Activated CD4-positive, alpha-beta T cell treated with anti-CD3 and anti-CD28 coated beads for 24 hours (primary cell): ENCODE measurements at places on chromosomes 11 and 22.

GRCh38 chr11:47220401-47220821, 5.6 kb downstream of the DDB2 start:
- no peak for DNase-seq

GRCh38 chr11:83773950-83774880, 488.0 kb upstream of the CCDC90B start:
- no peak for DNase-seq

GRCh38 chr11:112790286-112790685, 170.9 kb upstream of the NCAM1 start:
- DNase-seq, result no peak

GRCh38 chr11:69509381-69509780, 27.9 kb downstream of the LINC01488 start:
- DNase-seq, result no peak

- no peak for DNase-seq
Observed at GRCh38 chr22:35299217-35299672, 449 bp upstream of the TOM1 start.

DNA sequence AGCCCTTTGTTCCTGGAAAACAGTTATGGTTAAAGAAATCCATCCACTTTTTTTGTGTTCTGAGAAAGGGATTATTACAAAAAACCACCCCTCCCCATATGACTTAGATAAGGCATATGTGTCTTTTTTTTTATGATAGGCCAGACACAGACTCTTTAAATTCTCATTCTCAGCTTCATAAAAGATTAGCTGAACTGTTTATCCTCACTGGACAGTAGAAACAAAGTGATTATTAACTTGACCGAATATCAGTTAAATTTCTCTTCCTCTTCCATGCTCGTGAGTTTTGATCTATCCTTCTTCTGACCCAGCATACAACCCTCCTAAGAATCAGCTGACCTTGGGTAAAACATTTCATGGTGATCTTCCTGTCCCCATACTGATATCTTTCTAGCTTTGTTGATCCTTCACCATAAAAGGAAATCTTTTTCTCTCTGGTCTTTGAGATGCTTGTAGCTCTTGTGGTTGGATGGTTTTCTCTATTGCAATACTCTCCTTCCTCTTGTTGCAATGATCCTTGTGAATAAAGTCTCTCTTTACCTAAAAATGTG, 26.2 kb downstream of the OR2AG2 start:
- no peak for DNase-seq

DNA sequence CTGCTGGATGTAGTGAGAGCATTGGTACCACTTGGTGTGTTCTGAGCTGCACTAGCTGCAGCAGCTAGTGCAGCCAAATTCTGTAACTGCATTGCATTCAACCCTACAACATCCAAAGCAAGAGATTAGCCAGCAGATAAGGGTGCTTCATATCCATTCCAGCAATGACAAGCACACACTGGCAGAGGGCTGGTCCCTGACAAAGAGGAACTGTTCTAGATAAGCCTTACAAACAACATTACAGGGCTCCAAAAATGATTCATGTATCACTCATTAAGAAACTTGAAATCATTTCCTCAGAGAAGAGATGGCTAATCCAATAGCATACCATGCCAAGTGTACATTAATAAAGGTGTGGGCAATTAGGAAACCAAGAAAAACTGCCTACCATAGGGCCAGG, 28.4 kb upstream of the RAPSN start:
- DNase-seq, result no peak

DNA sequence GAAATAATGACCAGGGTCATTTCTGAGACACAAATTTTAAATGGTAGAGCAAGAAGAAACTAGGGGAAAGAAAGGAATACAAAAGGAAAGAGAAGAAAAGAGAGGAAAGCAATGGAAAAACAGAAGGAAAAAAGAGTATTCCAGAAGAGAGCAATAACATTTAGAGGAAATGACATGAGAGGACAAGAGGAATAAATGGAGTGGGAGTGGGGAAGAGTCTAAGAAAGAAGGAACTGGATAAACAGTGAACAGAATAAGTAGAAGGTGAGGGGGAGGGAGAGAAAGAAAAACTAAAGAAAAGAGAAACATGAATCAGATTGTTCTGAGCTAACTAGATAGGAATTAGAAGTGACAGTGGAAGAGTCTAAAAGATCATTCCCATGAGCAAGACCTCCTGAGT, 28.4 kb downstream of the PRDM10 start:
- DNase-seq, result no peak

- DNase-seq, result no peak
Observed at GRCh38 chr22:44870021-44870420, 117.6 kb downstream of the ARHGAP8 start.

GRCh38 chr22:46752286-46752987, 10.0 kb upstream of the TBC1D22A start:
- no peak for DNase-seq

DNA sequence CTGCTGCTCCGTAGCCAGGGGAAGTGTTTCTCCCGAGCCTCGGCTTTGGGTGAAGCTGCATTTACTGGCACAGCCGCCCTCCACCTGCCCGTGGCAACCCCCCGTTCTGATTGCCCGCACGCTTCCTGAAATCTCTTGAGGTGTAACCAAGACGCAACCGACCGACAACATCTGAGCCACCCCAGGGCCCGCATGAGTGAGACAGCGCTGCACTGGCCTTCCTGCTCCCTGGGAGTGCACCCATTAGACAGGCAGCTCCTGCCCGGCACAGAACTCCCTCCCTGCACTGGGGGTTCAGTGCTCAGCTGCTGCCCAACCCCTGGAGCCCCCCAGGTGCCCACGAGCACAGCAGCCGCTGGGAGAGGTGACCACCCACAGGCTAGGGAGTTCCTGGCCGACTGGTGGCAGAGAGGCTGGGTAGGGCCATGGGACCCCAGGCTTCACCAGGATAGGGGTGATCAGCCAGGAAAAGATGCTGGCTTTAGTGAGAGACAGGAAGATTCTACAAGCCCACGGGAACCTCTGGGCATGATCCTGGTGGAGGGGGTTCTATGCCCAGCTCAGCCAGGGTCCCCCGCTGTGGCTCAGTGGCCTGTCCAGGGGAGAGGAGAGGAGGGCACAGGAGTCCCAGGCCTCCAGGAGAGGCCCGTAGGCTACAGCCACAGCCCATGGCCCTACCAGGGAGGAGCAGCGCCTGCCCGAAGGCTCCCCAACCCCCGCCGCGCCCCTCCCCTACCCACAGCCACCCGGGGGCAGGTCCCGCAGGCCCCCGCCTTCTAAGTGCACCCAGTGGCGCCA, 14.6 kb downstream of the PLXNB2 start:
- no peak for DNase-seq

DNA sequence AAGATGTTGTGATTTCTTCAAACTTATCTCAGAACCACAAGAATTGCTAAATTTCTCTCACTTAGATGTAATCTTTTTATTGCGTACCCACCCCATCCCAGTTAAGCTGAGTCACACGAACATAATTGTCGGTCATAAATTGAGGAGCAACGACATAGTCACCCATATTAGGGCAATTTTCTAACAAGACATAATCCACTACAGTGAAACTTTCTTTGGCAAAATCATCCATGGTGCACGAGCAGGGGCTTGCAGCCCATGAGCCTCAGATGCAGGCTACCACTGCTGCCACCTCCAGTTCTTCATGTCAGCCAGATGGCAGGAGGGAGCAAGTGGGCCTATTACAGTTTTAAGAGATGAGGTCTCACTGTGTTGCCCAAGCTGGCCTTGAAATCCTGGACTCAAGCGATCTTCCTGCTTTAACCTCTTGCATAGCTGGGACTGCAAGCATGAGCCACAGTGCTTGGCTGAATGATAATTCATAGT, 70.3 kb upstream of the GRK2 start:
- no peak for DNase-seq

GRCh38 chr22:45816776-45817175, 145.1 kb downstream of the ATXN10 start:
- no peak for DNase-seq

GRCh38 chr11:107180236-107180635, 162.0 kb upstream of the GUCY1A2 start:
- DNase-seq, result no peak

DNA sequence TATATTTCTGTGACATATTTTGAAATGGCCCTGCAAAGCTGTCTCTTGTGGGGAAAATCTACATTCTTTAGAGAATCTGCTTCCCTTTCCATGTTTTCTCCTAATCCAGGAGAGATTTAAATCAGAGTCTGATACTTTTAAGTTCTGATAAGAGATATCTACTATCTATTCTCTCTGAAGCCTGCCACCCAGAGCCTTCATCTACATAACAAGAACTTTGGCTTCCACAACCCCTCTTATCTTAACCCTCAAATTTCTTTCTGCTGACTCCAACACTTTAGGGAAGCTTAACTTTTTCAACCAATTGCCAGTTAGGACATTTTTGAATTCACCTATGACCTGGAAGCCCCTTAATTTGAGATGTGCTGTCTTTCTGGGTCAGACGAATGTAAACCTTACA, 965.2 kb downstream of the TBC1D22A start:
- DNase-seq, result no peak

DNA sequence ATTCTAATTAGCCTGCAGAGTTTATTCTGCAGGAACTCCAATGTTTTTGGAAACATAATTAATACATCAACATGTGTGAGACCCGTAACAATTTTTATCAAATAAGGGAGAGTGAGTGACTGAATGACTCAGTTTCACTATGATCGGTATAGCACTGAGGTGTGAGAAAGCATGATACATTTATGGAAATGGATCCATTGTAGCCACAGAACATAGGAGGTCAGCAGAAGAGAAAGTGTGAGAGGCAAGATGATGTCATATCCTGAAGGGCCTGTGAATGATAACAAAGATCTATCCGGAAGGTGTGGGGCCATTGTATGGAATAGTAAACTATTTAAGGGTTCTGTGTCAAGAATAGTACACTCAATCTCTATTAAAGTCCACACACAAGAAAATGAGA, 1406.1 kb upstream of the TENM4 start:
- no peak for DNase-seq

DNA sequence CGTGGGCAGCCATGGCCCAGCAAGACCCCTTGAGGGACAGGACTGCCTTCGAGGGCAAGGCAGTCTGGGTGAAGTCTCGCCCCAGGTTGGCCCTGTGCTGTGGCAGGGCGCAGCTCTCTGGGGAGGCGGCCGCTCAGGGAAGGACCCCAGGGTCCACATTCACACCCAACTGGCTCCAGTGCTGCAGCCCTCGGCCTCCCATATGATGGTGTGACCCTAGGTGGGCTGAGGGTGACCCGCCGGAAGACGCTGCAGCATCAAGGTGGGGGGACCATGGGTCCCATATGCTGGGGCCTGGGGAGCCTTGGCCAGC, 28.0 kb upstream of the CCDC188 start:
- no peak for DNase-seq

- DNase-seq, result no peak
Observed at GRCh38 chr11:110518809-110519514, 89.2 kb downstream of the FDX1 start.

- DNase-seq, result no peak
Observed at GRCh38 chr11:79174045-79175008, 266.5 kb downstream of the TENM4 start.

GRCh38 chr11:24497831-24498230, 978 bp downstream of the LUZP2 start:
- DNase-seq, result no peak

GRCh38 chr11:67276781-67277230, 10.5 kb downstream of the GRK2 start:
- DNase-seq, result no peak

GRCh38 chr11:34192481-34193401, 87.3 kb downstream of the NAT10 start:
- DNase-seq, result no peak

- DNase-seq, result no peak
Observed at GRCh38 chr11:67051180-67051893, 5.3 kb upstream of the RHOD start.

DNA sequence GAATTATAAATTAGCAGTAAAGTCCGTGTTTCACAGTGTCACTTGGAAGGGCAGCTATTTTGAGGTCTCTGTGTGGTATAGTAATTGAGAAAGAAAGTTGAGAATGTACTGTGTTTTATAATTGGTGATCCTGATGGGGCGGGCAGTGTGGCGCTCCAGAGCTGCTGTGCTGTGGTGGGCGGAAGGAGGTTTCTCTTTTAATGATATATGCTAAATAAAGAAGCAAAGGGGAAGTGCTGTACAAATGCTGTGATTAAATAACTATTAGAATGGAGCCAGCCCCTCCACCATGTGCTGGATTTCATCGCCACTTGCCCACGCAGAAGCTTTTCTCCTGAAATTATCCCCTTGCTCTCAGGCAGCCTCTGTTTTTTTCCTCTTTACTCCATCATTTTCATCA, 24.6 kb downstream of the ATXN10 start:
- DNase-seq, result no peak

DNA sequence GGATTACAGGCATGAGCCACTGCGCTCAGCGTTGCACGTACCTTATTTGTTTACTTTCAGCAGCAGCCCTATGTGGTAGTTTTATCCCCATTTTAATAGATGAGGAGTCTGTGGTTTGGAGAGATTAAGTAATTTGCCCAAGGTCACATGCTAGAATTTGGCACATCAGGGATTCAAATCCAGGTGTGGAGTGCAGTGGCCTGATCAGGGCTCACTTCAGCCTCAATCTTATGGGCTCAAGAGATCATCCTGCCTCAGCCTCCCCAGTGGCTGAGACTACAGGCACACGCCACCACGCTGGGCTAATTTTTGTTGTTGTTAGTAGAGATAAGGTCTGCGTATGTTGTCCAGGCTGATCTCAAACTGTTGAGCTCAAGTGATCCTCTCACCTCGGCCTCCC, 18.5 kb upstream of the SPTBN2 start:
- no peak for DNase-seq

DNA sequence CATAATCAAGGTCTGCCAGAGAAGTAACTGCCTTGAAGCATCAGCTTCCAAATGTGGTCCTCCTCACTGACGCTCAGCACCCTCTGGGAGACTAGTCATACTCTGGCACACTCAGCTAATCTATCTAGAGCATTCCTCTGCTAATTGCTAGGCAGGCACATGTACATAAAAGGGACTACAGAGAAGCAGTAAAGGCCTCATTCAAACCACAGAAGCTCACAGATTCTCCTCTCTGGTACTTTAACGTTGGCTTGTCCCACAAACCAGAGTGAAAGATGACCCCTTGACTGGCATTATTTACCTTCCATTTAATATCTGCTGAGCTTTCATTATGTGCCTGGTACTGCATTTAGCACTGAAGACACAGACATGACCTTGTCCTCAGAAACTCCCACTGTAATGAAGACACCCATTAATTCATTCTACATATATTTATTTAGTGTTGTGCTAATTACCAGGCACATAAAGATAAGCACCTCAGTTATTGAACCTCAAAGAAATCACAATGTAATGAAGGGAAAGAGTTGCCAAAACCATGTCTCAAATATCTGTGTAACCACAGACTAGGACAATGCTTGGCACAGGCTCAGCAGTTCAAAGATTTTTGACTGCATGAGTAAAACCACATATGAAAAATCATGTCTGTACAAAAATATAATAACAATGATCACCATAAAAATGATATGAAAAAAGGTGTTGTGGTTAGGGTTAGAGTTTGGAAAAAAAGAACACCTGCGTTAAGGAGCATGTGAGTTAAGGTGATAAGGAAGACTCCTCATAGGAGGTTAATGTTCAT, 550.4 kb downstream of the DLG2 start:
- DNase-seq, result no peak

GRCh38 chr22:26902401-26903029, 245.1 kb downstream of the MIAT start:
- no peak for DNase-seq
